ENCODE measurements at places on chromosomes 2 and 18.
A peak's percentile ranks its signal among the peaks of the same experiment; 100 is the strongest.

- DNase-seq, result no peak
Observed at GRCh38 chr2:1723397-1724042, 20.8 kb downstream of the PXDN start.

GRCh38 chr18:49101236-49101635 lies 150.5 kb upstream of the SMAD7 start:
- no peak for DNase-seq

GRCh38 chr2:241795021-241795999 lies 13.7 kb upstream of the NEU4 start:
- DNase-seq, result no peak

DNA sequence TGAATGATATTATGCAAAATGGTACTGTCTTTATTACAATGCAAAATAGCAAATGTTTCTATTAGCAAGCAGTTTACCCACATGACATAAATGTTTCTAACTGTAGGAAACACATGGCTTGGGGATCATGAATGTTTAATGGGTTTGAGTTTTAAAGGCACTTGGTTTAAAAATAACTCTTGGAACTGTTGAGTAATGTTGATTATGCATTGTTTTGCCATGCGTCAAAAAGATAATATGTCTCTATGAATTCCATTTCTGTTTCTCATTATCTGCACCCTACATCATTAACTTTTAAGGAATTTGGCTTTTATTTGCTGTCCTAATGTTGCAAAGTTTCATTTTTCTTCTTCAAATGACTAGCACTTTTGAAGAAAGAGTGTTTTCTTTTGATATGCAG lies 1355.5 kb downstream of the SUCLG1 start:
- DNase-seq, result no peak

DNA sequence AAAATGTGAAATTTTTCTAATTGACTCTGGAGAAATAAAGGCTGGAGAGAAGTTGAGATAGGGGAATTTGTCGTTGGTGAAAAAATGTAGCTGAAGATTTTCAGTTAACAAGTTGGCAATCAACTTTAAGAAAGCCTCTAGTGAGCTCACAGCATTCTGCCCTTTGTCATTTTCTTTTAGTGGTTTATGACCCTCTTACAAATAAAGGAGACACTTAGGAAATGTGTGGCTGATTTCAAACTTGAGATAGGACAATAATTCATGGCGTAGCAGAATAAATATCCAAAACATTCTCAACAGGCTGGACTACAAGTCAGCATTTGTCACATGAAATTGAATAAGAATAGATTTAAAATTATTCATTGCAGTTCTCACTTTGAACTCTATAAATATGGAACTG lies 412.5 kb upstream of the SPHKAP start:
- no peak for DNase-seq

DNA sequence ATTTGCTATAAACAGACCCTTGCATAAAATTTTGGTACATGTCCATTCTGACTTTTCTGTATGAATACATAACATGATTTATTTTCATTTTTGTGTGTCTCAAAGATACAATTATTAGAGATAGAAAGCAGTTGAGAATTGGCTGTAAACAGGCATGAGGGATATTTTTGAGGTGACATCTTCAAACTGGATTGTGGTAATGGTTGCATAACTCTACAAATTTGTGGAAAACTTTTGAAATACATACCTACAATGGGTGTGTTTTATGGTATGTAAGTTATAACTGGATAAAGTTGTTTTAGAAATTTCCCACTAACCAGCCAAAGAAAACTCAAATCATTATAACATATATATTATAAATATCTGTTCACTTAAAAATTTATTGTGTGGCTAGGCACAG lies 39.6 kb downstream of the GREB1L start:
- no peak for DNase-seq

GRCh38 chr2:234570476-234570875 lies 73.6 kb upstream of the ARL4C start:
- no peak for DNase-seq

DNA sequence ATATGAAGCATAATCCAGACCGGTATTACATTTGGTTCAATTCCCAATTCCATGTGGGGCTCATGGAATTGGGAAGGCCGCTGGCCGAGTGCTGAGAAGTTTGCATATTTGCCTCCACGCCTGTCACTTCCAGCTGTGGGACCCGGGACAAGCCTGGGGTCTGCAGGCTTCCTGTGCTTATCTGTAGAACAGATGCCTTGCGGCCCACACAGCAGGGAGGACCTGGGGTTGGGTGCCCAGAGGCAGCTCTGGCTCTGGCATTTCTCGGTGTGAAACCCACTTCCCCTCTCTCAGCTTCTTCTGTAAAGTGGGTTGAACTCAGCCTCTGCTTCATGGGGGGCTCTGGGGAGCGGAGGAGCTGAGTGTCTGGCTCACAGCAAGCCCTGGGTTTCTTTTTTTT lies 97.9 kb downstream of the SH3BP4 start:
- no peak for DNase-seq

DNA sequence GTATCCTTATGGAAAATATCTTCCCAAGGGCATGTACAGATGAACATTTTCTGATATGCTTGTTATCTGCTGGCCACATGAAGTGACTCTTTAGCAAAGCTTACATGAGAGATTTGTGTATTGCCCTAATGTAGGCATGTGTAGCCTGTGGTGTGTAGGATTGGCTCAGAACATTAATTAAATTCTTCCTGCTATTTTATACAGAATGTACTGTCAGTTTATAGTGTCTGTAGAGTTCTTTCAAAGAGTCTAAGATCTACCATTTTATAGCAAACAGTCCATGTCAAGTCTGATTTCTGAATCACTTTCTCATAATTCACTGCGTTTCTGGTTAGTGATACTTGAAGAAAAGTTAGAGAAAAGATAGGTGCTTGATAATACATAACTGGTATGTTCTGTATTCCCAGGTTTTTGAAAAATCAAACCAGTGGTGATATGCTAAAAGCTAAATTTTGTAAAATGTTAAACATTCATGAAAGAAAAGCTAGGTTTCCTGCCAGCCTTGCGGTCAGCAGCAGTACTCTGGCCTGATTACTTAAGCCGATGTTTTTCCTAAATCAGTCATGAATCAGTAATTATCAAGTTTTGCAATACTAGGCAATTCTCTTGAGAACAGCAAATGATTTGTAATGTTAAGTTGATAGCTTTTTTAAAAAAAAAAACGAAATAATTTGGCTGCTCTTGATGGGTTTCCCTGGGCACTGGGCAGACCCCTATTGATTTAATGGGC lies 30.9 kb upstream of the EFEMP1 start:
- DNase-seq, result no peak

DNA sequence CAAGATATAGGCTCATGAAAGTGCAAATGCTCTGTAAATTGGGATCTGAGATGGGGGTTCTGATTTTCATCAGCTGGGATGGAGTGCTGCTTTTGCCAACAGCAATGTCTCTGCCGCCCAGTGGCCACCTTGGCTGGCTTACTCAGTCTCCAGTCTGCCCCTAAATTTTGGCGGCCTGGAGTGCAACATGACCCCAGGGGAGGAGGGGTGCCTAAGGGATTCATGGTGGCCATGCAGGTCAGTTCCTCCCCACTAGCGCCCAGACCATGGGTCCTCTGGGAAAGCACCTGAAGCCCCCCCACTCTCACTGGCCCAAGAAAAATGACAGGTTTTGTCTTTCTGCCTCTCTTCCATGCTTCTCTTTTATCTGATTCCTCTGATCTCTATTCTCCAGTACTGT lies 45.0 kb downstream of the SLC4A3 start:
- DNase-seq, result peak; percentile 21

DNA sequence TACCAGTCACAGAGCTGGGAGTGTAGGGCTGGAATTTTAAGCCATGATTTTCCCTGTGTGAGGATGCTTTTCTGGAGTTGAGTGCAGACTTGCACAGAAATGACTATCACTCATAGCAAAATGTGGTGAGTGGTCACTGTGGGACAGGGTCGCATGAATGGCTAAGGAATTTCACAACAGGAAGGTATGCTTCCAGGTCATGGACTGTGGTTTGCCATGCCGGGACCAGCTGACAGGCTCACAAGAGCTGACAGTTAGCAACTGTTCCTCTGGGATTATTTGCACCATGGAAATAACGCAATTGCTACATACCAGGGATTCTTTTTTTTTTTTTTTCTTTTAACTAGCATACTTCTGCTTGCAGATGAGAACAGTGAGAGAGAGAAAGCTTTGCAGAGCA lies 3.8 kb upstream of the UXS1 start:
- peak; percentile 78 for DNase-seq

GRCh38 chr2:149028377-149028776 lies 10.1 kb upstream of the LYPD6B start:
- DNase-seq, result no peak
